ENCODE measurements at places on chromosomes 11 and 22. TPM values are rescaled to one million over a fixed set of nuclear protein-coding genes. Genes with fewer than 3 reads are reported as not detected.
A peak's percentile ranks its signal among the peaks of the same experiment; 100 is the strongest.

DNA sequence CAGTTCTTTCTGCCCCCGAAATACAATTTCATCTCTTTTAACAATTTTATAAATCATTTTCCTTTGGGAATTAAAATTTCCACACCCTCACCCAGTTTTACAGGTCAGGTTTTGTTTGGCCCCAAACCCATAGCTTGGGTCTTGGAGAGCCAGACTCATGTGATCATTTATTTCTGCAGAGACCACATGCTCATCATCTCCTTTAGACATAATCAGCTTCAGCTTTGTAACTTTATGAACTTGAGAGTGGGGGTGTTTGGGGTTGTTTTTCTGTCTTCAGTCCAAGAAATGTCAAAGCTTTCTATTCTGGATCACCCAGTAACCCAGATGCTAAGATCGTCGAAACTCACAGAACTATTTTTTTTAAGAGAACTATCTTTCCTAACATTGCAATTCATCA lies 70.9 kb downstream of the DBX1 start:
- DNase-seq = no peak

LARGE2 gene
- total RNA-seq = not detected

GRCh38 chr22:30906411-30906810 lies 62.2 kb downstream of the MORC2 start:
- DNase-seq = no peak

- DNase-seq = no peak
Measured at GRCh38 chr11:67576735-67577475, 6.7 kb upstream of the GSTP1 start.

DNA sequence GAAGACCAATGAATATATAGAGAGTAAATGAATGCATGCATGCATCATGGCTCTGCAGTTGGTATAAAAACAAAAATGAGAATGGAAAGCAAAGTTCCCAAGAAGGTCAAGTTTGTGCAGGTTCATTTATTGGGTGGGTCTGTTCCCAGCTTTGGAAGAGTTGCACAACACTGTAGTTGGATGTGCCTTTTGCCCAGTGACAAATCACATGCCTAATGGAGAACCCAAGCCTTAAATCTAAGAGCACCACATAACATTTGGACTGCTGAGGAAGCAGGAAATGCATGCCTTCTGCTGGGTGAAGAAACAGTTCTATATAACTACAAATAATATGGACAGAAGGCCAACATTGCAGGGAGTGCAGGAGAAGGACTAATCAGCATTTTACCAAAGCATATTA lies 30.6 kb downstream of the PRCP start:
- DNase-seq = no peak

GRCh38 chr11:124402326-124402922 lies 3.6 kb upstream of the OR8B3 start:
- DNase-seq = peak; percentile 87

MAJIN gene
- not detected for total RNA-seq

HIRA gene
- total RNA-seq = 29.6 TPM

HBG1 gene
- not detected for total RNA-seq

GRCh38 chr11:31877083-31877482 lies 66.0 kb upstream of the PAX6 start:
- DNase-seq = no peak

- DNase-seq = no peak
Measured at GRCh38 chr11:125174686-125175085, 10.1 kb downstream of the PKNOX2 start.
